ENCODE measurements at places on chromosomes 1 and 21.

DNA sequence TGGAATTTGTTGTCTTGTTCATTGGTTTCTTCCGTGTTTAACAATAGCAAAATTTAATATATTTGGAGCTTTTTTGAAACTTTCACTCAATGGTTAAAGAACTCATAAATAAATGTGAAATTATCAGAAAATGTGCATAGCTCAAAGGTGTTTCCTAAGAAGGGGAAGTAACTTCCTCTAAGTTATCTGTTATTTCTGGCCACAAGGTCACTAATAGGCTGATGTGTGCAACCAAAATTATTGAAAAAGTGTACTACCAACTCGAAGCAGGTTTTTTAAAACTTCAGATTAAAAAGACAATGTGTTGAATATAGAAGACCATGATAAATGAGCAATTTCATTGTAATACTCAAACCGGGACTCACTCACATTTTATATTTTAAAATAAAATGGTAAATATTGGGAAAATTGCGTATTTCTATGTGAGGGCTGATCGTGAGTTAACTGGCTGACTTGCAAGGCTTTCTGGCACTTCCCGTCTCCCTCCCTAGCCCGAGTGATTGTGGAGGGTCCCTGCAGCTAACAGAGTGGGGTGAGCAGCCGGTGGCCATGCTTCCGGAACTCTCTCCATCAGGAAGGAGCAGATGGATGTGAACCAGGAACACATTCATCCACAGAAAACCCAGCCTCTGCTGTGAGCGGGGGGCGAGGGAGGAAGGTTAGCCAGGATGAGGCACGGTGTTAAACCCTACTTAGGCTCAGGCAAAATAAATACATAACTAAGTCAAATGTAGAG, 96.9 kb downstream of the ERG start:
- DNase-seq = no peak

DNA sequence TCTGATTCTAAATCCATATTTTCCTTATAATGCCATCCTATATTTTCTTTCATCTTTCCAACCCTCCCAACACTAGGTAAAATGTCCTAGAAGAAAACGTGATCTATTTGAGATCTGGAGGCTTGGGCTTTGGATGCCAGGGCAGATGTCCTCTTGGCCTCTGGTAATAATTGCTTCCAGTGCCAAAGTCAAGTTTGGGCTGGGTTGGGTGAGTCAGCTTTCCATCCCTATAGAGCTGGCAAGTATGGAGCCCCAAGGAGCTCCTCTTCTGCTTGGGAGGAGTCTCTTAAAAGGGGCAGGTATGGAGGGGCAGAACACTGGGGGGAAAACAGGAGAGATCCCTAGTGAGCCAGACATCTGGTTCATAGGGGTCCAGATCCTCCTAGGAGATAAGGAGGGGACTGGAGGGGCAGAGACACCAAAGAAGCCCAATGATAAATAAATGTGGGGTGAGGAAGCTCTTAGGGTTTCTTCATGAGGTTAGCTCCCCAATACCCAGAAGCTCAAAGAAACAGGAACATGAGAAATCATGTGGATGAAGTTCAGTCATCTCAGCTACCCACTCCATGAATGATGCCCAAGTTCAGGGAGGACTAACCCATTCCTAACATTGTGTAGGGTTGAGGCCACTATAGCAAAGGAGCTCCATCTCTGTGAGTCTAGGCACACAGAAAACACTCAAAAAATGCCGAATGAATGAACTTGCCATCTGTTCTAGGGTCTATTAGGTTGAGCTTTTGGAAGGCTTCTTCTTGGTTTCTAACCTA, 3.5 kb downstream of the C1orf116 start:
- no peak for DNase-seq

- DNase-seq = no peak
Measured at GRCh38 chr1:35326246-35326866, 57.8 kb downstream of the ZMYM4 start.

- DNase-seq = no peak
Measured at GRCh38 chr1:233060461-233060994, 110.1 kb downstream of the NTPCR start.

- DNase-seq = no peak
Measured at GRCh38 chr1:245997471-245998258, 509.4 kb downstream of the SMYD3 start.

- DNase-seq = no peak
Measured at GRCh38 chr1:17277511-17278159, 28.7 kb downstream of the PADI3 start.

GRCh38 chr1:13829152-13829769, 129.3 kb downstream of the PRDM2 start:
- DNase-seq = no peak

- no peak for DNase-seq
Measured at GRCh38 chr21:23725576-23725975, 1881.7 kb downstream of the MRPL39 start.

DNA sequence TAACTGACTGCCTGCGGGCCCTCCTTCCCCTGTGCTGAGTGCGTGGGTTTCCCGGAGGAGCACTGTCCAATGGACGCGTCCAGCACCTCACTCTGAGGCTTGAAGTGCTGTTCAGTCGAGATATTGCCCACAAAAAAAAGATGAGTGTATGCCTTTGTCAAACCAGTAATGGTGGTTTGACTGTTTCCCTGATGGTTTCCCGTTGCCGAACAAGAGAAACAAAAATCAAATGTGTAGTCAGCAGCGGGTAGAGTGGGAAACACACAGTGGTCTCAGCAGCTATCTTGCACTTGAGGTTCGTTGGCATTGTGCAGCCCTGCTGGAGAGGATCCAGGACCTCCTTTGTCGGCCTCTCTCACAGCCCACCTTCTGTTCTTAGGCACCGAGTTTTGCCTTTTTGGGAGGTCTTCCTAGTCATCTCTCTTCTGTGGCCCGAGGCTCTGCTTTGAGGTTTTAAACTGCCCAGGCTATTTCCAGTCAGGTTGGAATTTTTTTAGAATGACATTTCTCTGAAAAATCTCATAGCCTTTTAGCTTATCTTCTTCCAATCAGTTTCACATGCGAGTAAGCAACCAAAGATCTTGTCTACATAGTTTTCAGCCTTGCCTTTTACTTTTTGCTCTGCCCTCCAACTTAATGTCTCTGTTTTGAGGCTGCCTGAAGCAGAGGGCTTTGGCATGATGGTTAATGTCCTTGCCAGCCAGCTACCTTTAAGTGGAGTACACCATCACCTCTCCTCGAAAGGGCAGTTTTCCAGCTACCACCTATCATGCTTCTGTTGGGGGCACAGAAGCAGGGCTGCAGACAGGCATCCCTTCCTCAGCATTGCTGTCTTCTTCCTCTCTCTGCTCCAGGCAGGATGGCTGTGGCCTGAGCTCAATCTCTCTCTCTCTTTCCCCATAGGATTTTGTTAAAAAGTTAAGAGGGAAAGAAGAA, 132.3 kb downstream of the URB2 start:
- no peak for DNase-seq

DNA sequence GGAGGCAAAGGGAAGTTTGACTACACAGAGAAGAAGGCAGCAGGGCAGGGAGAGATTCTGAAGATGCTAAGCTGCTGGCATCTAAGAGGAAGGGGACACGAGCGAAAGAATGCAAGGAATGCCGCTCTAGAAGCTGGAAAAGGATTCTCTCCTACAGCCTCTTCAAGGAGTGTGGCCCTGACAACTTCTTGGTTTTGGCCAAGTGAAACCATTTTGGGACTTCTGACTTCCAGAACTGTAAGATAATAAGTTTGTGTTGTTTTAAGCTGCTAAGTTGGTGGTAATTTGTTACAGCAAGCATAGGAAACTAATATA, 28.5 kb downstream of the MGST3 start:
- DNase-seq = no peak

DNA sequence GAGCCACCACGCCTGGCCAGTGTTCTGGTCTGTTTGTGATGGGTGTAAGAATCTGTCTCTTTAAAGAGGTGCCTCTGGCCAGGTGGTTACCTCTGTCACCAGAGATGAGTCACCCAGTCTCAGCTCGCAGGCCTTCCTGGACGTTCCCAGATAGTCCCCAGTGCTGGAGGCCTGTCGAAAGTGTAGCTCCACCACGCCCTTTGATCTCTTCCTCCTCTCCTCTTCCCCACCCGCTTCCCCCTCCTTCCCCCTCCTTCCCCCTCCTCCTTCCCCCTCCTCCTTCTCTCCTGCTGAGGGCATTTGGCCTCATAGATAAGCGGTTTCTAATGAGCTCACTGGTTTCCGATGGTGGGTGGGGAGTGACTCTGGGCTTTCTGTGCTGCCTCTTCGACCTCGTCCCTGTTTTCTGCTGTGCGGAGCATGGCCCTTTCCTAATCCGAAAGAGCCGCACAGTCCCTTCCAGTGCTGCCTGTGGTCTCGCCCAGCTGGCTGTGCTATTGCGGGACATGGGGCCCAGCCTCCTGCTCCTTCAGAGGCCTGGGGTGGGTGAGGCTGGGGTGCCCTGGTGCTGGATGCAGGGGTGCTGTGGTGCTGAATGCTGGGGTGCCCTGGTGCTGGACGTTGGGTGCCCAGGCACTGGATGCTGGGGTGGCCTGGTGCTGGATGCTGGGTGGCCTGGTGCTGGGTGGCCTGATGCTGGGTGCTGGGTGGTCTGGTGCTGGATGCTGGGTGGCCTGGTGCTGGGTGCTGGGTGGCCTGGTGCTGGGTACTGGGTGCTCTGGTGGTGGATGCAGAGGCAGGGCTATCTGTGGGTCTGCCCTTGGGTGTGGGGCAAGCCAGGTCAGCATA, 19.2 kb downstream of the AGPAT3 start:
- DNase-seq = peak; percentile 23

DNA sequence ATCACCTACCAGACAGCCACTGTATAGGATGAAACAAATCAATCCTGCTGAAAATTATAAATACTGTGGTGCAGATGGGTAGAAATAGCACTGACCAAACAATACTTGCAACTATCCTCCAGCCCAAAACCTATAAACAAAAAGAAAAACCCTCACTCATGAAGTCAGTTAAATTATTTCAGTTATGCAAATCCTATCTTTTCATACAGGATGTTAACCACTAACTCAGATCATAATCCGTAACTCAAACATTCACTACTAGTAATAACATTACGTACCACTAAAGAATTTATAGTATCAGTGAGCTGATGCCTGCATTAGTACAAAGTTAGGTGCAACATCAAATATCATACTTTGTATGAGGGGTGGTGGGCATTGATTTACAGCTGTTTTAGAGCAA, 2.6 kb downstream of the NDC1 start:
- DNase-seq = no peak

DNA sequence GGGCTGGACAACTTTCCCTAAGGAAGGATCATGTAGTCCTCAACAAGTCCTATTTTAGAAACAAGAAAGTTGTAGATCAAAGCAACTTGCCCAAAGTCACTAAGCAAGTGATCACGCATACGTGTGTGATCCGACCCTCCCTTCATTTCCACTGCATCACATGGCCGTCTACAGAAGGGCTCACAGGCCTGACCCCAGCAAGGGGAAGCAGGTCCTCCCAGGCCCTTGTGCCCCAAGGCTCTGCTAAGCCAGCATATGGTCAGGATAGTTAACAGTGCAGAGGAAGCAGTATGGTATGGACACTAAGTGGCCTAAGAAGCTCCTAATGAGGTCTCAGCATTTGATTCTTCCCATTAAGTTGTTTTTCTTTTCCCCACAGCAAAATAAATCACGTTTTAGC, 24.8 kb downstream of the TFAP2E start:
- no peak for DNase-seq

GRCh38 chr1:223620297-223620897, 45.1 kb downstream of the CAPN8 start:
- DNase-seq = no peak

- DNase-seq = no peak
Measured at GRCh38 chr1:20931930-20932436, 144.9 kb upstream of the HP1BP3 start.

GRCh38 chr1:27322569-27323240, 742 bp downstream of the TMEM222 start:
- no peak for DNase-seq

GRCh38 chr1:198018529-198018928, 101.4 kb downstream of the LHX9 start:
- DNase-seq = no peak

- DNase-seq = no peak
Measured at GRCh38 chr1:161866241-161866640, 100.1 kb downstream of the ATF6 start.

- no peak for DNase-seq
Measured at GRCh38 chr1:43447891-43448708, 5.6 kb downstream of the HYI start.

DNA sequence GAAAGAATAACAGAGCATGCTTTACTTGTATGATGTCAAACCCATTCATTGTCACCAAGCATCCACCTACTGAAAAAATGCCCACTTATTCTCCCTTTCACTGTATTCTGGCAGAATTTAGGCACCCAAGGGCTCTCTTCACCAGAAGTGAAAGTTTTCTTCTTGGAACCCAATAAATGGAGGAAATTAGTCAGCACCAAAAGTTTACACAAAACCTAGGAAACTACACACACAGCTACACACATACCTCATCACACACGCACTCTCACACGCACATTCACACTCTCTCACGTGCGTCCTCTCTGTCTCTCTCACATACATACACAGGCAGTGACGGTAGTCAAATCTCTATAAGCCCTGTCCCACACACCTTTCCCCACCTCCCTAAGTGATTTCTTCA, 37.6 kb downstream of the MCOLN2 start:
- no peak for DNase-seq

GRCh38 chr1:231952154-231952553, 325.6 kb downstream of the DISC1 start:
- DNase-seq = no peak

DNA sequence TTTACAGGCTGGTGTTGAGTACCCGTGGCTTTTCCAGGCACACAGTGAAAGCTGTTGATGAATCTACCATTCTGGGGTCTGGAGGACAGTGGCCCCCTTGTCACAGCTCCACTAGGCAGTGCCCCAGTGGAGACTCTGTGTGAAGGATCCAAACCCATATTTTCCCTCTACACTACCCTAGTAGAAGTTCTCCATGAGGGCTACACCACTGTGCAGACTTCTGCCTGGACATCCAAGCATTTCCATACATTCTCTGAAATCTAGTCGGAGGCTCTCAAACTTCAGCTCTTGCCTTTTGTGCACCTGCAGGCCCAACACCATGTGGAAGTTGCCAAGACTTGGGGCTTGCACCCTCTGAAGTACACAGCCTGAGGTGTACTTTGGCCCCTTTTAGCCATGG, 227.8 kb downstream of the BACH1 start:
- no peak for DNase-seq

DNA sequence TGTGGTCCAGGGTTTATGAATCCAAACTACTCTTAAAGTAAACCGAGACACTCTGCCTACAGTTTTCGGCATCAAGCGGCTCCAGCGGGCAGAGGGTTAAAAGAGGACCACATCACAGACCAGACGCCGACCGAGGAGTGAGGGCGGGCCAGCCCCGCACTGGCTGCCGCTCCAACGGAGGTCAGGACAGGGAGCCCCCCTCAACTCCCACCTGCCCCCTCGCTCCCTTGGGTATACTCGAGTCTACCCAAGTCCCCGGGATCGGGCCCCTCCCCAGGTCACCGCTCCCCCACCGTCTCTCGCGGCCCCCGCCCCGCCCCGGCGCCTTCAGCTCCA, 312 bp downstream of the ARNT start:
- no peak for DNase-seq

GRCh38 chr1:59747420-59748024, 67.2 kb upstream of the HOOK1 start:
- no peak for DNase-seq

- DNase-seq = no peak
Measured at GRCh38 chr1:109617291-109617801, 2.1 kb downstream of the GNAT2 start.

GRCh38 chr1:43435146-43436145, 18.3 kb downstream of the HYI start:
- no peak for DNase-seq
